ENCODE measurements at places on chromosomes 11 and 22.
A peak's percentile ranks its signal among the peaks of the same experiment; 100 is the strongest.

DNA sequence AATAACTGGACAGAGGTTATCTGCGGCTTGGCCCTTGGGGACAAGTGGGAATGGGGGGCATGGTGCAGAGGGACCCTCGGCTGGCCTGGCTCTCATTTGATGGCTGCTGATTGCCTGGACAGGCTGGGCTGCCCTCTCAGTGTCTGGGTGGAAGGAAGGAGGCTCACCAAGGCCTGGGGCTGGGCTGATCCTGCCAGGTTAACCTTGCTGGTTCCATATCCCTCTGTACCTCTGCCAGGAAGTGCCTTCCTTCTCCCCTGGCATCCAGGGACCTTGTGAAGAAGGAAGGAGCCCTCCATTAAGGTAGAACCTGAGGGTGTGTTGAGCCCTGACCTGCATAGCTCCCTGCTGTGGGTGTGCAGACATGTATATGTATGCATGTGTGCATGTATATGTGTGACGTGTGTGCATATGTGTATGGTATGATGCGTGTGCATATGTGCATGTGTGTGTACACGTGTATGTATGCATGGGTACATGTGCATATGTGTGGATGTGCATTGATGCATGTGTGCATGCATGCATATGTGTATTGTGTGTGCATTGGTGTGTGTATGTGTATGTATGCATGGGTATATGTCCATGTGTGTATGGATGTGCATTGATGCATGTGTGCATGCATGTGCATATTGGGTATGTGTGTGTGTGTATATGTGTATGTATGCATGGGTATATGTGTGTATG lies 433.9 kb downstream of the TBC1D22A start:
- no peak overlapping the region for H3K27ac ChIP-seq
- no peaks in the 10 kb centered on the region for H3K36me3 ChIP-seq
- H3K4me3 ChIP-seq = no peak overlapping the region
- H3K27me3 ChIP-seq = no peaks in the 10 kb centered on the region

GRCh38 chr22:32050678-32051515 lies 7.8 kb downstream of the SLC5A1 start:
- H3K4me1 ChIP-seq = no peaks in the 10 kb centered on the region
- H3K36me3 ChIP-seq = no peaks in the 10 kb centered on the region
- H3K4me3 ChIP-seq = no peak overlapping the region
- H3K27ac ChIP-seq = no peak overlapping the region

- no peaks in the 10 kb centered on the region for H3K27me3 ChIP-seq
- no peak overlapping the region for H3K4me3 ChIP-seq
- peak; percentile 71 for DNase-seq
- H3K4me1 ChIP-seq = peaks cover 7% of the 10 kb centered on the region
- H3K36me3 ChIP-seq = peaks cover 11% of the 10 kb centered on the region
- H3K27ac ChIP-seq = no peak overlapping the region
Measured at GRCh38 chr22:24325105-24325757, 54.6 kb downstream of the SPECC1L start.

GRCh38 chr22:19626666-19627065 lies 87.6 kb upstream of the SEPTIN5 start:
- DNase-seq = no peak
- H3K4me3 ChIP-seq = no peak overlapping the region
- peaks cover 6% of the 10 kb centered on the region for H3K27me3 ChIP-seq

GRCh38 chr11:111095327-111095726 lies 150.2 kb upstream of the POU2AF2 start:
- H3K27ac ChIP-seq = no peak overlapping the region
- H3K4me3 ChIP-seq = no peak overlapping the region
- no peaks in the 10 kb centered on the region for H3K4me1 ChIP-seq
- no peaks in the 10 kb centered on the region for H3K27me3 ChIP-seq
- no peaks in the 10 kb centered on the region for H3K36me3 ChIP-seq

GRCh38 chr11:15118431-15118830 lies 3.7 kb downstream of the INSC start:
- H3K27ac ChIP-seq = no peak overlapping the region
- no peak overlapping the region for H3K4me3 ChIP-seq
- peaks cover 38% of the 10 kb centered on the region for H3K27me3 ChIP-seq
- H3K4me1 ChIP-seq = peaks cover 40% of the 10 kb centered on the region

- H3K36me3 ChIP-seq = no peaks in the 10 kb centered on the region
- no peak for DNase-seq
- no peak overlapping the region for H3K27ac ChIP-seq
- H3K4me3 ChIP-seq = no peak overlapping the region
- H3K27me3 ChIP-seq = no peaks in the 10 kb centered on the region
Measured at GRCh38 chr11:67370351-67371076, 2.9 kb downstream of the CLCF1 start.

- peaks cover 18% of the 10 kb centered on the region for H3K4me1 ChIP-seq
- H3K4me3 ChIP-seq = no peak overlapping the region
- no peak overlapping the region for H3K27ac ChIP-seq
- no peak for DNase-seq
Measured at GRCh38 chr11:75563501-75563977, 1.5 kb downstream of the SERPINH1 start.

- no peak for DNase-seq
- no peaks in the 10 kb centered on the region for H3K27me3 ChIP-seq
- no peaks in the 10 kb centered on the region for H3K36me3 ChIP-seq
- no peak overlapping the region for H3K27ac ChIP-seq
Measured at GRCh38 chr11:20031155-20032001, 128.9 kb downstream of the DBX1 start.

DNA sequence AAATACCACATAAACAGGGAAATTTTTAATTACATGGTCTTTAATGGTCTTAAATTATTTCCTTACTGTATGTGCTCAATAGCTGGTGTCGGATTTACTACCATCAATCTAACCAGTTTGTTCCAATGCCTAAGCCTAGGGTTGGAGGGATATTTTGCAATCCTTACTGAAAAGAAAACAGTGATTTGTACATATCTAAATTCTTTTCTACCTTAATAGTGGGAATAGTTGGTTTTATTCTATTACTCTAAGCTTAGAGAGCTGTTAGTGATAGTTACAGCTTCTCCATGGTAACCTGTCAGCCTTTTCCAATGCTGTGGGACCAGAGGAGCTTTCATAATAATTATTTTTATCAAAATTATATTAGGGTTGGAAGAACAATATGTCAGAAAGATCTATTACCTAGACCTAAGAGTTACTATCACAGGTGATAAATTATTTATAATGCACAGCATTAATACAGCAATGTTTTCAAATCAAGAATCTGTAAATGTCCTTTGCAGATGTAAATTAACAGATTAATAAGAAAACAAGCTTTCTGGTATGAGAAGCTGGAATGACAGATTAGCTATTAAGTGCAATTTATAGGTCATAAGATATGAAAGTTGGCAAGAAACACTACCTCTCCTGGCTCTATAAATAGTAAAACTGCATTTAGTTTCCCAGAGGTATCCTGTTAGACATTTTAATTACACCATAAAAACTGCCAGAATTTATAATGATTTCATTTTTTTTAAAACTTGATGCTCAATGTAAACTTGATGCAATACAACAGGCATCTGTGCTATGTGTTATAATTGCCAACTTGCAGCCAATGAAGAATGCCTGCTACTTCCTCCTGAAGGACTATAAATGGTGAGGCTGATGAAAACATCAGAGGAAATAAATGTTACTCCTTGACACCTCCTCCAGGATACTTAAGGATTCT lies 262.0 kb upstream of the PITPNB start:
- H3K36me3 ChIP-seq = no peaks in the 10 kb centered on the region
- H3K27ac ChIP-seq = no peak overlapping the region
- DNase-seq = no peak
- no peak overlapping the region for H3K4me3 ChIP-seq
- H3K4me1 ChIP-seq = no peaks in the 10 kb centered on the region

DNA sequence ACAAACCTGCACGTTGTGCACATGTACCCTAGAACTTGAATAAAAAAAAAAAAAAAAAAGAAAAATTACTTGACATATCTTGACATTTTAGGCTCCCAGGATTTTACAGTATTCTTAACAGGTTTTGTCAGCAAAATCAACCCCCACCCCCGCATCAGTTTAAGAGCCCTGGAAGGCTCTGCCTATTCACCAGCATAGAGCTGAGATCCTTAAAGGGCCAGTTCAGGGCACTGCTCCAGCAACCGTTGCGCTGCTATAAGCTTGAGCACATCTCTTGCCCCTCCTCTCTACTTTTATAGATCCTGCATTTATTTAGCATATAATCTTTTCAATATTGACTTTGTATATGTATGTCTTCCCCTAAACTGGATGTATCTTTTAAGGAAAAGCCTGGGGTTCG lies 697 bp upstream of the PAFAH1B2 start:
- H3K27ac ChIP-seq = peak overlapping the region; percentile 80
- peak overlapping the region; percentile 82 for H3K4me3 ChIP-seq
- no peak for DNase-seq
- H3K27me3 ChIP-seq = no peaks in the 10 kb centered on the region
- H3K4me1 ChIP-seq = peaks cover 25% of the 10 kb centered on the region
- H3K36me3 ChIP-seq = no peaks in the 10 kb centered on the region

- H3K36me3 ChIP-seq = peaks cover 16% of the 10 kb centered on the region
- no peaks in the 10 kb centered on the region for H3K27me3 ChIP-seq
Measured at GRCh38 chr22:45162531-45162930, 1.2 kb upstream of the NUP50 start.

DNA sequence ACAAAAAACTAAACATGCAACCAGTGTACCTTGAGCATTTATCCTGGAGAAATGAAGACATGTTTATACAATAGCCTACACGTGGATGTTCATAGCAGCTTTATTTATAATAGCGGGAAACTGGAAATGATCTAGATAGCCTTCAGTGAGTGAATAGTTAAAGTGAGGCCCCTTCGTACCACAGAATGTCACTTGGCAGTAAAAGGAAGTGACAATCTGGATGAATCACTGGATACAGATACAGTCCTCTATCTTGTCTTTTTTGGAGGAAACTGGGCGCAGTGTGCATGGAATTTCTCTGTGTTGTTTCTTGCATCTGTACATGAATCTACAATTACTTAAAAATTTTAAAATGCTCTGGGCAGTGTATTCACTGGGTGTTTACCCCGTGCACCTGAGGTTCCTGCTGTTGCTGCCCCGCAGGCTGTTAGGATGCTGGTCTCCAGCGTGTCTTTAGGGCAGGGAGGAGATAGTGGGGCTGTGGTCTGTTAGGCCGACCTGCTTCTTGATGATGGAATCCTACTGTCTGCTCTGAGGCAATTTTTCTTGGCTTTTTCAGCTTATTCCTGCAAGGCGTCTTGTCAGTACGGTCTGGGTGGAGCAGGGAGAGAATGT lies 23.2 kb downstream of the DERL3 start:
- no peaks in the 10 kb centered on the region for H3K27me3 ChIP-seq
- peaks cover 8% of the 10 kb centered on the region for H3K36me3 ChIP-seq
- no peak overlapping the region for H3K4me3 ChIP-seq
- no peak for DNase-seq

DNA sequence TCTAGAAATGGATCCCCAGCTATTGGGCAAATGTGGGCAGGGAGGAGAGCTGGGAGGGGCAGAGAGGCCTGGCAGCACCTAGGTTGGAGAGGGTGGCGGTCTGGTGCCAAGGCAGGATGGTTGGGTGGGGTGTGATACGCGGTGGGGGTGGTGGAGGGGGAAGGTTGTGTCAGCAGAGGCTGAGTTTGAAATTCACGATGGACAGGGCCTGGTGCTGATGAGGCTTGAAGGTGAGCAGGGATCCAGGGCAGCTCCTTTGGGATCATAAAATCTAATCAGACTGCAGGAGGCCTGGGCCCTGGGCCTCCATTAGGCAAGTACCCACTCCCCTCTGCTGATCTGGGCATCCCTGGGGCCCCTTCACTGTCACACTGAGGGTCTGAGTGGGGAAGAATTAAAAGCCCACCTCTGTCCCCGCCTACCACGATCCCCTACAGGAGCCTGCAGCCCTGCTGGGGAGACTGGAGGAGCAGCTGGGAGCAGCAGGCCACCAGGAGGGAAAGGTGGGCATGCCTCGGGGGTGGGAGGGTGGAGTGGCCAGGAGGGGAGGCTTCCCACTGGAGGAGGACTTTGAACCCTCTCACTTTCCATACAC lies 24.0 kb downstream of the IGLL1 start:
- no peak for DNase-seq
- H3K27me3 ChIP-seq = no peaks in the 10 kb centered on the region
- no peak overlapping the region for H3K4me3 ChIP-seq
- H3K4me1 ChIP-seq = no peaks in the 10 kb centered on the region

- DNase-seq = no peak
- no peaks in the 10 kb centered on the region for H3K27me3 ChIP-seq
- no peaks in the 10 kb centered on the region for H3K36me3 ChIP-seq
- H3K4me1 ChIP-seq = peaks cover 12% of the 10 kb centered on the region
- no peak overlapping the region for H3K27ac ChIP-seq
- no peak overlapping the region for H3K4me3 ChIP-seq
Measured at GRCh38 chr11:119580081-119580480, 148.9 kb downstream of the NECTIN1 start.

DNA sequence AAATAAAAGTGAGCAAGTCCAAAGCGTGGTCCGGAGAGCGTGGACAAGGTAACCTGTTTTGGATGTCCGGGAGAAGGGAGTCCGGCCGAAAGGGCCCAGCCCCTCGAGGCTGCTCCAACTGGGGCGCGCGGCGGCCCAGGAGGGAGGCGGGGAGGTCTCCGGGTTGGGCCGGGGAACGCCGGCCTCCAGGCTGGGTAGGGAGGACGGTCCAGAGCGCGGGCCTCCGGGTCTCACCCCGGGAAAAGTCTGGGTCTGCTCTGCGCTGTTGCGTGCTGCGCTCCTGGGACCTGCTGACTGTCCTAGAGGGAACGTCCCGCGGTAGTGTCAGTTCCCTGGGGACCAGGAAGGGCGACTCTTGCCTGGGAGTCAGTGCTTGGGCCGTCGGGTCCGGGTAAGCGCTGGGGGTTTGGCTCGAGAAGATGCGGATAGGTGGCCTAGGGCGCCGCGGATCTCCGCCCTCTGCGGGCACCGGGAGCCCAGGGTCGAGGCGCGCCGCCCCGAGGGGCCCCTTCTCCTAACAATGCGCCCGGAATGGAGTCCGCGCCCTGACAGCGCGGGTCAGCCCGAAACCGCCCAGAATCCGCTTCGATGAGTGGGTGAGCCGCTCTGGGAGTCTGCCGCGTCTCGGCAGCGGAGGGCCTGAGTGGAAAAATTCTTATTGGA lies 988 bp upstream of the FLI1 start:
- H3K4me3 ChIP-seq = peak overlapping the region; percentile 100
- H3K27me3 ChIP-seq = peaks cover 13% of the 10 kb centered on the region
- H3K27ac ChIP-seq = peak overlapping the region; percentile 92
- peaks cover 28% of the 10 kb centered on the region for H3K4me1 ChIP-seq
- H3K36me3 ChIP-seq = peaks cover 3% of the 10 kb centered on the region
- DNase-seq = peak; percentile 66

DNA sequence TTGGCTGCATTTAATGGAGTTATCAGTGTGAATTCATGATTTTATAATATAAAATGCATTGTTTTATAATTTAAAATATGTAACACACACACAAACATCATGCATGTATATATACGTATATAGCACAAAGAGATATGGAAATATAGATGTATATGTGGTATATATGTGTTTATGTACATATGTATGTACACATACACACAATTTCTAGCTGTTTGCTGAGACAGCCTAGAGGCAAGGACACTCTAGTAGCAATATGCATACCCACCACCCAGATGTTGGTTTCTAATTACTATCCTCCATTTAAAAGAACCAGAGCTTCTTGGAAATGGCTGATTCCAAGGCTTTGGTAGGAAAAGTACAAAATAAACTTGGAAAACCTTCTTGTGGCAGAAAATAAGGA lies 50.4 kb downstream of the RBFOX2 start:
- no peak overlapping the region for H3K27ac ChIP-seq
- H3K4me1 ChIP-seq = no peaks in the 10 kb centered on the region
- H3K27me3 ChIP-seq = peaks cover 4% of the 10 kb centered on the region
- no peak overlapping the region for H3K4me3 ChIP-seq
- no peaks in the 10 kb centered on the region for H3K36me3 ChIP-seq
- no peak for DNase-seq

- peak; percentile 66 for DNase-seq
- H3K36me3 ChIP-seq = no peaks in the 10 kb centered on the region
- H3K4me3 ChIP-seq = no peak overlapping the region
- H3K4me1 ChIP-seq = no peaks in the 10 kb centered on the region
- H3K27me3 ChIP-seq = peaks cover 4% of the 10 kb centered on the region
Measured at GRCh38 chr11:19071255-19071654, 10.7 kb upstream of the MRGPRX2 start.

All from B cell (primary cell).